ENCODE measurements at places on chromosomes 6 and 20.

DNA sequence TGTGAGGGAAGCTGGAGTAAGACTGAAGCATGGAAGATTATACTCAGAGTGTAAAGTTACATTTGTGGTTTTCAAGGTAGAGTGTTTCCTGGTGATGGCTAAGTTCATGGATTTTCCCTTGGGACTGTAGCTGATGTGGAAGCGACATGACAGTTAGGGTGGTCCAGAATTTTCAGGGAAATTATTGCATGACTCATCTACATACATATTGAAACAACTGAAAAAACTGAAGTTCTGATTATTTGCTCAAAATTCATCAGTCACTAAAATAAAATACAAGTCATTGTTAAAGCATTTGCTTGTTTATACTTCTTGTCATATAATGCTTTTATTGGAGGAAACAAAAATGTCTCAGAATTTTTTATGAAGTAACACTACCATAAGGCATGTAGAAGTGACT lies 700.0 kb downstream of the RFPL4B start:
- no peak for DNase-seq

- no peak for DNase-seq
Observed at GRCh38 chr6:161256407-161256806, 17.5 kb downstream of the AGPAT4 start.

DNA sequence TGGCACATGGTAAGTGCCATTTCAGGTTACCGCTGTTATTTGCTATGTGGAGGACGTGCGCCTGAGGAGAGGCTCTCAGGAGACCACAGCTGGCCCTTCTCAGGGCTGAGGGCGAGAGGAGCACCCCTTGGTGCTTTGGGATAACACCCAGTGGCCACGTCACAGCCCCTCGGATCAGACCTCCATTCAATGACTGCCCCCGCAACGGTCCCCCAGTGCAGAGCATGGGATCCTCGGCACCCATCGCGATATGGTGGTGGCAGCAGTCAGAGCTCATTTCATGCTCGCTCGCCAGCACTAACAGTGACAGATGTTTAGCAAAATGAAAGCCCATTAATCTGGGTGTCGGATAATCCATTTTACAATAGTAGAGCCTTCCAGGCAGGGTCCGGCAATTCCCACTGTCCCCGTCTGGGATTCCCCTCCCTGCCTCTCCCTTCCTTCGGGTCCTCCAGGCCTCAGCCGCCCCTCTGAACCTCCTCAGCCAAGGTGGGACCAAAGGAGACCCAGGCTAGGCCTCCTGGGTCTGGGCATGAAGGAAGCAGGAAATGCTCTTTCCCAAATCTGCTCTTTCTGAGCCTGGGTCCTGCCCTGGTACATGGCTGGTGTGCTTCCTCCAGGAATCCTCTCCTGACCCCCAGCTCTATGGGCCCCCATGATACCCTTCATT lies 117.1 kb downstream of the GRM4 start:
- DNase-seq = no peak

DNA sequence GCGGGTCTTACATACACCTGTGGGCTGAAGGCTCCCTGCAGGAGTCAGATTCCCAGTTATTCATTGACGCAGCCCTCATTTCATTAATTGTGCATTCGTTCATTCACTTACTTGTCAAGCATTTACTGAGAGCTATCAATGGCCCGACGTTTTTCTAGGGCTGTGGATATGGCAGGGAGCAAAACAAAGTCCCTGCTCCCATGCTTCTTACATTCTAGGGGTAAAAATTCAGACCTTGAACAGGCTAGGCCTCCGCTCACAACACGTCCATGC lies 369 bp upstream of the NSFL1C start:
- DNase-seq = no peak

DNA sequence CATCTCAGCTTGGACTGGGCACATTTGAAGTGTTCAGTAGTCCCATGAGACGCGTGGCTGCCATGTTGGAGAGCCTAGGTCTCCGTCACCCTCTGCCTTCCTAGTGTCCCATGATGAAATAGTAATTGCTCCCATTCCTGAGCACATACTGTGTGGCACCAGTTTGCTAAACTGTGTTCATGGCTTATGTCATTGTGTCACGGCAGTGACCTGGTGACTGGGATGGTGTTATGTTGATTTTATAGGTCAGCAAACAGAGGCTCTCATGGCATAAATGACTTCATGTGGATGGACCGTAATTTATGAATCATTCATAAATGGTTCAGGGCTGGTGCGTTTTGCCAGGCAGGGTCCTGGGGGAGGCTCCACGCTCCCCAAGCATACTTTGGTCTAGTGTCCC lies 3.8 kb downstream of the BCAS4 start:
- no peak for DNase-seq
